ENCODE measurements at places on chromosomes 13 and 19.
A peak's percentile ranks its signal among the peaks of the same experiment; 100 is the strongest.

DNA sequence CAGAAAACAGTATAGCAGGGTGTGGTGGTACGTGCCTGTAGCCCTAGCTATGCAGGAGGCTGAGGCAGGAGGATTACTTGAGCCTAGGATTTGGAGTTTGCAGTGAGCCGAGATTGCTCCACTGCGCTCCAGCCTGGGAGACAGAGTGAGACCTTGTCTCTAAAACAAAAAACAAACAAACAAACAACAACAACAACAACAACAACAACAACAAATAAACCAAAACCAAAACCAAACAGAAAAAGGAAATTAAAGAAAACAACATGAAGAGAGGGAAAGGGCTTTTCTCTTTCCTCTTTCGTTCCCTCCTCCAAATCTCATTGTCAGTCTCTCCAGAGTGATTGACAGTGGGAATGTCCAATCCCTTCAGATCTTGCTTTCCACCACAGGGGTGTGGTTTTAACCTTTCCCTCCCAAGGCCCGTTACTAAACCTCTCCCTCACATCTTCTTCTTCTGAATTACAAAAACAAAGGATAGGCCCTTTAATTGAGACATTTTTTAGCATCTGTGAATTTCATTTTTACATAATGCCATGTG, 341.2 kb downstream of the HS6ST3 start:
- DNase-seq, result no peak

GRCh38 chr19:10266706-10267105, 4.2 kb upstream of the ICAM1 start:
- DNase-seq, result no peak

- no peak for DNase-seq
Observed at GRCh38 chr13:33745370-33746324, 72.3 kb upstream of the RFC3 start.

DNA sequence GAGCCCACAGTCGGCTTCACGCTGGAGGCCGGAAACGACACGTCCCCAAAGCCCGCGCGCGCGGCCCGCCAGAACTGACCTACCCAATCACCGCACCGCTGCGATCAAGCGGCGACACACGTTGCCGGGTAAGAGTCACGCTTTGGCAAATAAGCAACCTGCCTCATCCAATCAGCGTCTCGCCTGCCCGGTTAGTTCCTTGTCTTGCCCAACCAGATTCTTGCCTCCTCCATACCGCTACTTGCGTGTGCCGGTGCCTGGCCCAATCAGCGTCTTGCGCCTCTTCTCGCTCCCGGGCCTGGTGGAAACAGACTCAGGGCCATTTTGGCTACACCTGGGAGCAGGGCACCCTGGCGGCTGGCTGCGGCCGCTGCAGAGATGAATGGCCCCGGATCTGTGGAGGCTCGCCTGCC, 11.6 kb upstream of the ZNF544 start:
- no peak for DNase-seq

DNA sequence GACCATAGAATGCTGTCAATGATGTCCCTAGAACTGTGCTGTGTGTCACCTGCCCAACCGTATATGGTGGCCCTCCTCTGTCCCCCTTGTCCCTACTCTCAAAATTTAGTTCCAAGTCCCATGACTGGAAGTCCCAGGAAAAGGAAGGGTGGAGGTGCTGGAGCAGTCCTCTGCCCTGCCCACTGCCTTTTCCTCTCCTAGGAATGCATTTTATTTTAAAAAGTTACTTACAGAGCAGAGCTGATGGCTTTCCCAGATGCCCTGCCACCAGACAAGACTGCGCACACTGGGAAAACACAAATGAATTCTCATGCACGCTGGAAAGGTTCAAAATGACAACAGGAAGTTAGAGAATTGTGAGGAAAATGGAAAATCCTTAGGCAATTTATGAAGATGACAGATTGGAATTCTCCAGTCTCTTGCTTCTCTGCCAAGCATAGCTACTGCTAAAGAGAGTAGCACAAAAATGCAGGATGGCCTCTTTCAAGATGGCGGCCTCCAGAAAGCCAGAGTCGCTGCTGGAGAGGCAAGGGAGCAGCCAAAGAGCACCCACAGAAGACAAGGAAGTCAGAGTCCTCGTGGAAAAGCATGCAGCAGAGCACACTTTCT, 117.1 kb upstream of the TSC22D1 start:
- DNase-seq, result no peak

GRCh38 chr13:112881656-112882554, 87.1 kb upstream of the MCF2L start:
- no peak for DNase-seq

- peak; percentile 48 for DNase-seq
Observed at GRCh38 chr19:49809160-49809940, 3.7 kb downstream of the FUZ start.

DNA sequence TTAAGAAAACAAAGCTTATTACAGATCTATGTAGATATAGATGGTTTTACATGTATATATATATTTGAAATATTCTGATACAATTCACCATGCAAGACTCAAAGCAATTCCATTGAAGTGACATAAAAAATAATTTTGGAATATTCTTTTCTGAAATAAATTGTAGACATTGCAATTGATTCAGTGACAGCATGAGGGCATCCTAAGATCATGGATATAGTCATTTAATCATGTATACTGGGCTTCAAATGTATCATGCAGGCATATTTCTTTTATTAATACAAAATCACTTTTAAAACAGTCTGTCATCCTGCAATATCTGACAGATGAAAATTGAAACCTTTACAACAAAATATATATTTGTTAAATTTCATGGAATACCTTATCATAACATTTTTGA, 286.7 kb upstream of the SLITRK6 start:
- DNase-seq, result no peak

DNA sequence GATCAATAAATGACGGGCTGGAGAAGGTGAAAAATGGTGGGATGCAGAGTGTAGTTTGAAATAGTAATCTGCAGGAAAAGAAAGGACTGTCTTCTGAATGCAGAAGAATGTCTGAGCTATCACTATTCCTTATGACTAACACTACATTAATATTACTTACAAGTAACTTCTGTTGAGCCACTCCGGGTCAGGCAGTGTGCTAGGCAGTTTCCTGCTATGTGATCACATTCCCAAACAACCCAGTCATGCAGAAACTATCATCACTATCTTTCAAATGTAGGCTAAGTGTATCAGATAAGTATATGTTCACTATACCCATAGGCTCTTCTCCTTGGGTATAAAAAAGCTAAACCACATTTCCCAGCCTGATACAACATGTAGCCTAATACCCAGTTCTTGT, 6.6 kb downstream of the ZNF599 start:
- no peak for DNase-seq

DNA sequence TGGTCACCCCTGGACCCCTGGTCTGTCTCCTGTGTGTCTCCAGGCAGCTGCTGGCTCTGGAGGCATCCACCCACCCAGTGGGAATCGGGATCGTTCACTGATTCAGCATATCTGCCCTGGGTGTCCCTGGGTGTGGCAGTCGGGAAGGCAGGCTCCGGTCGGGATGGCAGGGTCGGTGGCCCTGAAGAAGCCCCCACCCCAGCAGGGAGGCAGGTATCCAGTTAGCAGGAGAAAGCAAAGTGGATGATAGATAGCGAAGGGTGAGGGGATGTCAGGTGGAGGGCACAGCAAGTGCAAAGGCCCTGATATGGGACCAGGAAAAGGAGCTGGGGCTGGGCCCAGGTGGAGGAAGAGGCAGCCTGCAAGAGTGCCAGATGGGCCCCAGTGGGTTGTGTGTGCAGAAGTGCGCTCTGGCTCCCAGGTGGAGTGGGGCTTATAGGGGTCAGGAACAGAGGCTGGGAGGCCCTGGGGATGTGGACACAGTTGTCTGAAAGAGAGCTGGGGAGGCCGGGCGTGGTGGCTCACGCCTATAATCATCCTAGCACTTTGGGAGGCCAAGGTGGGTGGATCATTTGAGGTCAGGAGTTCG, 2.3 kb downstream of the SSBP4 start:
- DNase-seq, result peak; percentile 18

DNA sequence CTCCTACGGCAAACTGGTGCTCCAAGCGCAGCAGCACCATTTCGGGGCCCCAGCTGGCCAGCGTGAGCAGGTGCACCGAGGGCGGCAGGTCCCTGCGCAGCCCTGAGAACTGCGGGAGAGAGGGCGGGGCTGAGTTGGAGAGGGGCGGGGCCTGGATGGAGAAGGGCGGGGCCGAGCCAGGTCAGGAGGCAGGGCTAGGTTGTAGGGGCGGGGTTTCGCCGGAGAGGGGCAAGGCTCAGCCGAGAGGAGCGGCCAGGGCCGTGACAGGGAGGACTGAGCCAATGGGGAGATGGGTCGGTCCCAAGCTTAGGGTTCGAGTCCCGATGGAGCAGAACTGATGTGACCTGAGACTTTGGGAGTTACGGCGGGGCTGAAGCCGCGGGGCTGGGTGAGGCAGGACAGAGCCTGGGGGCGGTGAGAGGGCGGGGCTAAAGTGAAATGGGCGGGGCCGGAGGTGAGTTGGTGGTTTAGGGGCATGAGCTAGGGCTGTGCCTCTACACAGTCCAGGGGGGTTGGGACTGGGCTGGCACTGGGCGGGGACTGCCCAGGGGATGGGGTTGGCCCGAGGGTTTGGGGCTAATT, 19.0 kb downstream of the MAN2B1 start:
- DNase-seq, result no peak

GRCh38 chr19:27824108-27824507, 1388.8 kb downstream of the UQCRFS1 start:
- DNase-seq, result no peak

DNA sequence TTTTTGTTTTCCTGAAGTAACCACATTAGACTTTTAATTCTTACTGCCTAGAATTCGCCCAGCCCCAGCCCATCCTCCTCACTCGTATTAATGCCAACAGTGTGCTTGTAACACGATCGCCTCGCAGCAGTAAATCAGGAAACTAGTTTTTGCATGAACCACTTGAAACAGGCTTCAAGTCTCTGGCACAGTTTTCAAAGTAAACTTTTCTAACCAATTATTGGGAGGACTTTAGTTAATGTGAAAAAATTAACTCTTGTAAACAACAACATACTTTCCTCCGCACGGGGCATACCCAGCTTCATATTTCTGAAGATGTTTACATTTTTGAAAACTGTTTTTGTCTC, 39.2 kb downstream of the TNFRSF19 start:
- DNase-seq, result no peak

GRCh38 chr19:2553510-2553909, 77.6 kb downstream of the GADD45B start:
- no peak for DNase-seq

DNA sequence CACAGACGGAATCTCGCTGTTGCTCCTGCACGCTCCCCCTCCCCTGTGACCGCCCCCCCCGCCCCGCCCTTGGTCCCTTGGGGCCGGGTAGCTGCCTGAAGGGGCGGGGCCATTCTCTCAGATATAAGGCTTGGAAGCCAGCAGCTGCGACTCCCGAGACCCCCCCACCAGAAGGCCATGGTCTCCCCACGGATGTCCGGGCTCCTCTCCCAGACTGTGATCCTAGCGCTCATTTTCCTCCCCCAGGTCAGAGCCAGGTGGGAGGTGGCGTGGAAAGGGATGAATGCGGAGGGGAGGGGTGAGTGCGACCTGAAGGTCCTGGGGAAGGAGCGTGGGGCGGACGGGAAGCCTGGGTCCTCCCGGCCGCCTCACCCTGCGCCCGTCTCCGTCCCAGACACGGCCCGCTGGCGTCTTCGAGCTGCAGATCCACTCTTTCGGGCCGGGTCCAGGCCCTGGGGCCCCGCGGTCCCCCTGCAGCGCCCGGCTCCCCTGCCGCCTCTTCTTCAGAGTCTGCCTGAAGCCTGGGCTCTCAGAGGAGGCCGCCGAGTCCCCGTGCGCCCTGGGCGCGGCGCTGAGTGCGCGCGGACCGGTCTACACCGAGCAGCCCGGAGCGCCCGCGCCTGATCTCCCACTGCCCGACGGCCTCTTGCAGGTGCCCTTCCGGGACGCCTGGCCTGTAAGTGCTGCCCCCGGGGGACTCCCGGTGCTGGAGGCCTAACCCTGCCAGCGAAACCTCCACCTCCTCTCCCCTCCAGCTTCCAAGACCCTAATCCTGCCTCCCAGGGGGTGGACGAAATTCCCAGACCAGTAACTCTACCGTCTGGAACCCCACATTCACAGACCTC, at the start of gene DLL3:
TSS of gene DLL3 (plus strand) at position 150 of the 845 bp plus-strand sequence. CDS start at position 178, 28 bp downstream.
- no peak for DNase-seq

- no peak for DNase-seq
Observed at GRCh38 chr19:51824281-51825005, 29.5 kb downstream of the FPR3 start.

- peak; percentile 8 for DNase-seq
Observed at GRCh38 chr13:50713523-50714248, 129.8 kb downstream of the DLEU7 start.

DNA sequence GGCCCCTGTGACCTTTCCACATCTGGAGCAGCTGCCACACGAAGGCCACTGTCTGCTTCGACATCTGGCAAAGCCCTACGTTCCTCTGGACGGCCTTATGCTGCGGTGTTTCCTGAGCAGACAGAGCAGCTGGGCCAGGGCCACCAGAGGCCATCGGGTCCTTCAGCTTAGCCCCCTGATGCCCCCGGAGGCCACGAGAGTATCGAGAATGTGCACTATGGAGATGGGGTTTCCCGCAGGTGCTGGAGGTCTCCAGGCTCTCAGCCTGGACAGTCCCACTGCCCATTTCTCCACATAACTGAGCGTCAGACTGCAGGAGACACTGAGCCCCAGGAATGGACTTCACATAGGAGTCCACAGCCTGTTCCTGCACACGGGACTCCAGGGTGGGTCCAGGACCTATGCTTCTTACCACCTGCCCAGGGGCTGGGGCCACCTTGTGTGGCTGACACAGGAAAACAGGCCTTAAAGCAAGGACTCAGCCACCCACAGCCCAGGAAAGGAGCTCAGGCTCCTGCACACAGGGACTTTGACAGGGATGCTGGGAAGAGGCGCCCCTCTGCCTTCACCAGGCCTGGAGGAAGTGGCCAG, 80.7 kb downstream of the SLC7A1 start:
- DNase-seq, result no peak

DNA sequence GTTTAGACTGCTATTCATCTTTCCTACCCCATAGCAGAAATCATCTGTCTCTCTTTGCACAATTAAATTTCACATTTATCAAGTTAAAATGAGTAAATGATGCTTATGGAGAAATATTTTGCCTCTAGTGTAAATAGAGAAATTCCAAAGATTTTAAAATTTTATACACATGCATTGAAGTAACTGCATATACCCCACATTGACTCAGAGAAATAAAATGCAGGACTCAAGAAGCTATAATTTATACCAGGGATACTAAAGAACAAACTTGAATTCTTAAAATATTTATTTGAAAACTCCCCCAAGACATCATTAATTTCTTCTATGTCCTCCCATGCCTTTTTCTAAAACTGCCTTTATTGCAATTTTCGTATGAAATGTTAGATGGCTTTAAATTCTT, 165.8 kb downstream of the DIAPH3 start:
- DNase-seq, result no peak

- DNase-seq, result no peak
Observed at GRCh38 chr13:22789916-22790315, 390.9 kb upstream of the SGCG start.

DNA sequence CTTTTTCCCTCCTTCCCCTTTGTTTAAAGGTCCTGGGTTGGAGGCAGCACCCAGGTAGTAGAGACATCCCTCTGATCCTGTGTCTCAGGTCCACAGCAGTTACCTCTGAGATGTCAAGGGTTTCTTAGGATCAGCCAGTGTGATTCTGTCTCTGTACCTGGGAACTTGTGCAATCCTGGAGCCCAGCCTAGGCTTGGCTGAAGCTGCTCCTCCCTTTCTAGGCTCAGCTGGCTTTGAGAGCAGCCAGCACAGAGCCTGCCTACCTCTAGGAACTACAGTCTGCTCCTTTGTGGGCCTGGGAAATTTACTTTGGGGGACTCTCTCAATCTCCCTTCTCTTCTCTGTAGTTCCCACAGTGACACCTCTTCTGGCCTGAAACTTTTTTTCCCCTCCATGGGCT, 171.6 kb downstream of the MTUS2 start:
- no peak for DNase-seq
